RCC 7860 (cell line): ENCODE measurements at places on chromosomes 6 and 20.
A peak's percentile ranks its signal among the peaks of the same experiment; 100 is the strongest.

DNA sequence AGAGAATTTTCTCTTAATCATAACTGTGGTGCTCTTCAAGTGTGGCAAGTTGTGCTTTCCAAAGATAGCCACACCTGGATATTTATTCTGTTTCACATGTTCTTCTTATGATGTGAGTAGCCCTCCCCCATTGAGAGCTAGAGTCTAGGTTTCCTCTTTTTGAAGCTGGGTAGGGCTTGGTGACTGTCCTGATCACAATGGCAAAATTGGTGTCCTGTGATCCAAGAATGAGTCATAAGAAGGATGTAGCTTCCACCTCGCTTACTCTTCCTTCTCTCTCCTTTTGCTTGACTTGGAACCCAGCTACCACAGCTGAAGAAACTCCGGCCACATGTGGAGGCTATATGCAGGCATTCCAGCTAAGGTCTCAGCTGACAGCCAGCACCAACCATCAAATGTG, 7.4 kb upstream of the IGF2R start:
- DNase-seq = peak; percentile 47

DNA sequence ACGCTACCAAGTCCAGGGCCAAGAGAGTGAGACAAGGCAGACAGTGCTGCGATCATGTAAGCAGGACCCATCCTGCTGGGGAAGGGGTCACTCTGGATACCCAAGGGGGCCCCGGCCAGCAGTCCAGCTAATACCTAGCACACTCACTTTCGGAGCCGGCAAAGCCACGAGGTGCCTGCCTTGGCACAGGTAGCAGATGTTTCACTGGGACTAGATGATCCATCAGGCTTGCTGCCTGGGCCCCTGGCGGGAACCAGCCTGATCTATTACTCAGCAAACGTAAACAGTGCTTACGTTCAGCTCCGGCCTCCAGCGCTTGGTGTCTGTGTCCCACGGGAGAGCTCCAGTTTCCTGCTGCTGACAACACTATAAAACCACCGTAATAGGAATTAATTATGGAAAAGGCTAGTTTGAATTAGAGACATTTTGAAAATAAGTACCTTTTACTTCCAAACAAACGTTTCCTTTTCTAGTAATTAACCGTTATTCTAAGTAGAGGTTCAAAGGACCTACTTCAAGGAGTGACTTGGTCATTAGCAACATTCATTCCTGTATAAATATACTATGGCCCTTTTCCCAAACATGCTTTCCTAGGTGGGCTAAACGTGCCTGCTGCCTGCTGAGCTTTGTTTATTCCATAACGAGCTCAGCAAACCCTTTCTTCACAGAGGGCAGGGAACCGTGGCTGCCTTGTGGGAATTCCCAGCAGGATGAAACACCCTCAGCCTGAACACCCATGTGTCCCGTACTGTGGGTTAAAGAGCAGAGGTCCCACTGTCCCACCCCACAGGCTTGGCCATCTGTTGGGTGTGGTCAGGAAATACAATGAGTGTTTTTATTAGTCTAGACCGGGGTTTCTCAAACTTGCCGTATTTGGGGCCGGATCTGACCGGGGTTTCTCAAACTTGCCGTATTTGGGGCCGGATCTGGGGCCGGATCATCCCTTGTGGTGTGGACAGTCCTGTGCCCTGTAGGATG, 18.4 kb downstream of the SLC22A23 start:
- peak; percentile 31 for DNase-seq

GRCh38 chr6:109512271-109512817, 29.3 kb upstream of the ZBTB24 start:
- no peak for DNase-seq

GRCh38 chr6:37141281-37142049, 28.5 kb upstream of the PIM1 start:
- DNase-seq = no peak

GRCh38 chr6:167933847-167934246, 63.6 kb upstream of the KIF25 start:
- DNase-seq = no peak
